ENCODE measurements at places on chromosomes 12 and 14.

DNA sequence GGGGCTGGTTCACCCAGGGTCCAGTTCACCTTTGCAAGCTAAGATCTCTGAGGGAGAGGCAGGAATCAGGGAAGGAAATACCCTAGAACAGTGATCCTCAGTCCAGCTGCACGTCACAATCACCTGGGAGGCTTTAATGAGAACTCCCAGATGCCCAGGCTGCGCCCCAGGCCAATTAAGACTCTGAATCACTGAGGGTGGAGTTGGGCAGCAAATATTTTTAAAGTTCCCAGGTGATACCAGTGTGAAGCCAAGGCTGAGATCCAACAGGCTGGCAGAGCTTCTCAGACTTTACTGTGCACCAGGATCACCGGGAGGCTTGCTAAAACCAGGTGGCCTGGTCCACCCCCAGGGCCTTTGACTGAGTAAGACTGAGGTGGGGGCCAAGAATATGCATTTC is 23.8 kb downstream of the MYL2 start:
- no peak for DNase-seq

DNA sequence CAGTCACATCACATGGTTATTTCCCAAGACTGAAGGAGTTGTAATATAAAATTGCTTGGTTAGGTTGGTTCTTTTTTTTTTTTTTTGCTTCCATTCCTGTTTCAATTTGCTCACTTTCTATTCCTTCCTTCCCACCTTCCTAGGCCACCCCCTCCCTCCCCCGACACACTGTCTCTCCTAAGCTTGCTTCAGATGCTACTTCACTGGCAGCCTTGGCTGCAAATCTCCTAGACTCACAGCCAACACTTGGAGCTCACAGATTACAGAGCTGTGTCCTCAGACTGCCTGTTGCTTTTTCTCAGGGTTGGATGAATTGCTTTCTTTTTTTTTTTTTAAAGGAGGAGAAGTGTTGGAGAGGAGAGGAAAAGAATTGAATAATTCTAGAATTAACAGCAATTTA is 77.3 kb upstream of the GRIN2B start:
- no peak for DNase-seq

DNA sequence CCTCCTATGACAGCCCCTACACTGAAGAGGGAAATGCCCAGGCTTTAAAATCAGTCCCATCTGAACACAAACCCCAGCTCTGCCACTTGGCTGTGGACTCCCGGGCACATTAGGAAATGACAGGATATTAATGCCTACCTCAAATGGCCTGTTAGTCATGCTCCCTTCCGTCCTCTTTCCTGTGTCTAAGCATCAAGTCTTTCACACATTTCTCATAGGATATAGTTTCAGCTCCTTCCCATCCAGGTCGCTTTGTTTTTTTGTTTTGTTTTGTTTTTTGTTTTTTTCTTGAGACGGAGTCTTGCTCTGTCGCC is 16.1 kb downstream of the PLEK2 start:
- DNase-seq = no peak

- DNase-seq = no peak
Measured at GRCh38 chr14:55153951-55154350, 24.9 kb downstream of the LGALS3 start.

DNA sequence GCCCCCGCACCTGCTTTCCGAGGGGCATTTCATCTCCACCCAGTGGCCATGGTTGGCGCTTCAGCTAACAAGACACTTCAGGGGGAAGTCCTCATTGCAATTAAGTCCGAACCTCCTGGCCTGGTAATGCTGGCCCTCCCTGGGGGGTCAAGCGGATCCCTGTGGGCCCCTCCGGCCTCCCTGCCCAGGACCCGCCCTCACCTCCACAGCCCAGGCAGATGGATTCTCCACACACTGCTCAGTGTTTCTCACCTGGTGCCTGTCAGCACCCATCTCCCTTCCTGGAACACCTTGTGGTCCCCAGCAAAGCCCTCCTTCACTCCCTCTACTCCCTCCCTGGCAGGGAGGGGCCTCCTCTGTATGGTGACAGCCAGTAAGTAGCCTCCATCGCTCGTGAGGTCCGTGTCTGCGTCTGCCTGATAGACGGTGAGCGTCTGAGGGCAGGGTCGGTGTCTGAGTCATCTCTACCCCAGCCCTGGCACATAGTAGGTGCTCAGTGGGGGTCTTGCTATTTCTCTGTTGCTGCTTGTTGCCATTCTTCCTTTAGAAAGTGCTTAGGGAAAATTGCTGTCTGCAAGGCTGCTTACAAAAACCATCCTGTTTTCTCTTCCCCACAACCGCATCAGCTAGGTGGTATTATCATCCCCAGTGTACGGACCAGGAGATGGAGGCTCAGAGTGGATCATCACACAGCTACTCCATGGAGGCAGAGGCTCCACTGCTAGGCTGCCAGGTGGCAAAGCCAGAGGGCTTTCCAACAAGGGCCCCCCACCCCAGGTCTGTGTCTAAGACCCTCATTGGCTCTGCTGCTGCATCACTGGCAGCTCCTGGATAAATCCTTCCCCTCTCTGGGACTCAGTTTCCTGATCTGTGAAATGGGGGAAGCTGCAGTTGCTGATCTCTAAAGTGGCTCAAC is 39.7 kb upstream of the EML1 start:
- peak; percentile 42 for DNase-seq

- no peak for DNase-seq
Measured at GRCh38 chr12:120799243-120800045, 73.8 kb downstream of the ACADS start.

GRCh38 chr14:88128816-88129215 is 123.9 kb downstream of the GPR65 start:
- DNase-seq = no peak

DNA sequence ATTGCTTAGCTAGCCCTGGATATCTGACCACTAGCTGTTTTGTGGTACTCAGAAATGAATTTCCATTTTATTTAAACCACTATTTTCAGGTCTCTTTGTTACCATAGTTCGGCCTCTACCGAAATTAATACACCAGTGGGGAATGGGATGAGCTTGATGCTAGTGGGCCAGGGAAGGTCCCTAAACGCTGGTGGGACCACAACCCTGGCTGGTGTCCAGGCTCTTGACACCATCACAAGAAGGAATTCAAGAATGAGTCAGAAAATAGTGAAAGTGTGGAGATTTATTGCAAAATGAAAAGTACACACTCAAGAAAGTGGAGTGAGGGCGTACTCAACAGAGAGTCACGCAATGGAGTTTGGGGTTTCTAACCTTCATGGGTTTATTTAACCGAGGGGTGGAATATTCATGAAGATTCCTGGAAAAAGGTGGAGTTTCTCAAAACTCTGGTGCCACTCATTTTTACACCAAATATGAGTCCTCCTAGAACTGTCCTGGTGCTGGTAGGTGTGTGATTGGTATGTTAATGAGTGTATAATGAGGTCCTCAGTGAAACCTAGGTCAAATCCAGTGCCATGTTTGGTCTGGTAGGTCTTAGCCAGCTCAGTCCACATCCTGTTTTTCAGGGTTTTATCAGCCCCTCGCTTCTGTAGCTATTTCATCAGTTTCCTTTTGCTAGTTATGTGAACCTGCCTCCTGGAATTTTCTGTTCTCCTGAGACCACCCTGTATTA is 38.9 kb upstream of the LRP6 start:
- DNase-seq = no peak

DNA sequence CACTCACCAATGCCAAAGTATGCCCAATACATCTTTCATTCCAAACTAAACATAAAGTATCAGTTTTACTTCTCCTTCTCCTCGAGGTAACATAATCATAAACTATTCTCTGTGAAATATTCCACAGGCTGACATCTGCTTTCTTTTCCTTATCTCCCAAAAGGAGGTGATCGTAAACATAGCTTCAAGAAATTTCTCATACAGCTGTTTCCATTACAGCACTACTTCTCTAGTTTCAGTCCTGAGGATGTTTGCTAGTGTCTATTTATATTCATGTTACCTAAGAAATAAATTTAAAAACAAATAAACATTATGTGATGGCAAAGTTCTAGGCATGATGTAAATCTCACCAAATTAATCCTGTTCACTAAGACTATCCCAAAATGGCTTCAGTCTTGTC is 90.1 kb upstream of the CPSF6 start:
- no peak for DNase-seq

GRCh38 chr12:128857133-128857763 is 4.0 kb downstream of the GLT1D1 start:
- DNase-seq = no peak

DNA sequence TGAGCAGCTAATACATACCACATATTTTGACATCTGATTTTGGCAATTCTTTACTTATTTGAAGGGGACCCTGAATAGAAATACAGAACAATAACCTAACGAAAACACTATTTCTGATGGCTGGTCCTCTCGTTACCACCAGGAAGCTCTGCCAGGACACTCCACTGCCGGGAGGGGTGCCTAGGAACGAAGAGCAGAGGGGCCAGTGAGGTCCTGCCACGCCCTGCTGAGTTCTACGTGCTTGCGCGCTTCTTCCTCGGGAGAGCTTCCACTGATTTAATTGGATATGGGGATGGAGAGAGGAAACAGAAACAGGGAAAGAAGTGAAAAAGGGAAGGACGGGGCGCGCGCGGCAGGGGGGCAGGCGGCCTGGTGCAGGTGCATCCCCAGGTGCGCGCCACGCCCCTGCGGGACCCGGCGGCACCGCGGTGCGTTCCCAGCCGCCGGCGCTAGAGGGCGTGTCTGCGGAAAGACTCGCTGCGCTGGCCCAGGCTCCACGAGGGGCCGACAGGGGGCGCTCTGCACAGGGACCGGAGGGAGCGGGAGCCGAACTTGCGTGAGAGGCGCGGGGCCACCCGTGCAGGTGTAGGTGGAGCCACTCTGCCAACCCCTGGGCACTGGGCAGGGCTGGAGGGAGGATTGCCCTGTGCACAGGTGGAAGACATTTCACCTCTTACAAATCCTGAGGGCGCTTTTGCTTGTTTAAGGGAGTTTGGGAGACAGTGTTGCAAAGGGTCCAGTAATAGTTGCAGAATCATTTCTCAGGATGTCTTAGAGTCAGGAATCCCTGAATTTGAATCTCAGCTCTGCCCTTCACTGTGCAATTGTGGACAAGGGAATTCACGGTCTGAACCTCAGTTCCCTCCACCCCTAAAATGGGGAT is 986.3 kb upstream of the TMEM132C start:
- peak; percentile 85 for DNase-seq

- DNase-seq = no peak
Measured at GRCh38 chr12:128204711-128205110, 62.3 kb upstream of the TMEM132C start.

DNA sequence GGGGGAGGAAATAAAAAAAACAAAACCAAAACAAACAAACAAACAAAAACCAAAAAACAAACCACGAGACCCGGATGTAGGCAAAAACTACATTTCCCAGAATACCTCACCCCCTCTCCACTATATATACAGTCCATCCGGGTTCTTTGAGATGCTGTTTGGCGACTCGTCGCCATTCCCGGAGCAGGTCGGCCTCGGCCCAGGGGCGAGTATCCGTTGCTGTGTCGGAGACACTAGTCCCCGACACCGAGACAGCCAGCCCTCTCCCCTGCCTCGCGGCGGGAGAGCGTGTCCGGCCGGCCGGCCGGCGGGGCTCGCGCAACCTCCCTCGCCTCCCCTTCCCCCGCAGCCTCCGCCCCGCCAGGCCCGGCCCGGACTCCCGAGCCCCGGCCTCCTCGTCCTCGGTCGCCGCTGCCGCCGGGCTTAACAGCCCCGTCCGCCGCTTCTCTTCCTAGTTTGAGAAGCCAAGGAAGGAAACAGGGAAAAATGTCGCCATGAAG is at the start of gene RNF10:
RNF10 (plus strand) TSS at position 154 of the 500 bp plus-strand sequence. CDS start 456 bp downstream, outside the sequence.
- peak; percentile 90 for DNase-seq

GRCh38 chr12:99092100-99092851 is 447.2 kb downstream of the APAF1 start:
- DNase-seq = no peak

DNA sequence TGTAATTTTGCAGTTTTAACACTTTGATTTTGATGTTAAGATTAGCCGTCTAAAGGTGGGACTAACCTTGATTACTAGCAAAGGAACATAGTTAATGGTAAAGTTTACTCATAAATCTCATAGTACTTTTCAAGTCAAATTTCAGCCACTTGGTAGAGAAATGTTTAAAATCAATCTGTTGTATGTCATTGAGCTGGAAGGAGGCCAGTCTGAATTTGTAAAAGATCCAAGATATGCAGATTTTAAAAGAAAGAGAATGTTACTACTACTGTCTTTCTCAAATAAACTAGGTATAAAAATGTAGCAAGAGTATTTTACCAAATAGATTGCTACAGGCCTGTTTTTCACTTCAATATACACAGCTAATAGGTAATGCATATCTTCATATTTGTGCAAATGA is 600.8 kb upstream of the SEL1L start:
- DNase-seq = no peak

GRCh38 chr14:73945159-73945670 is 4.7 kb downstream of the FAM161B start:
- DNase-seq = no peak

- no peak for DNase-seq
Measured at GRCh38 chr12:99611117-99611516, 36.4 kb upstream of the GARIN6 start.

DNA sequence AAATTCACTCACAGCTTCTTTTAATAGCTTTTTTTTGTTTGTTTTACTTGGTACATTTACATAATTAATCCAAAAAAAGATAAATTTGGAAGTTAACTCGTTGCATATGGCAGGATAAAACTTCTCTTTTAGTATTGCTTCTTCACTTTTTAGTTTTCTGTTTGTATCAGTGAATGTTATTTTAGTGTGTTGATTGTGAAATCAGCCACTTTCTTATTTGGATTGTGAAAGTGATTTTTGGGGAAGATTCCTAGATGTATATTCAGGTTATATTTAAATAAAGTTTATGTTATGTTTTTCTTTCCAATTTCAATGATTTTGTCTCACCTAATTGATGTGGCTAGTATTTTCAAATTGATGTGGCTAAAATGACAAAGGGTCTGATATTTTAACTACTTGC is 693.9 kb upstream of the MGAT4C start:
- no peak for DNase-seq

DNA sequence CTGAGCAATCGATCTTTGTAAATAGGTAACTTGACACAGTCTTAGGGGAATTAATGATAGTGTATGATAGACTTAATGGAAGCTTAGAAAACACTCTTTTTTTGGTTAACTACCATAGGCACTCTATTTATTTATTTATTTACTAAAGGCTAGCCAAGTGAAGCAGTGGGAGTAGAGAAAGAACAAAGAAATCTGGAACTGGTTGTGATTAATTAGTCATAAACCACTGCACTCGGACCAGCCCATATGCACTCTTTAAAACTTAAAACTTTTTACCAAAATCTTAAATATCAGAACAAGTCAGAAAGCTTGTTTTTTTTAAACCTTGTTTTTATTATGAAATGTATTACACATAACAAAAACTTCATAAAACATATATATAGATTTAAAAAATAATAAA is 49.5 kb upstream of the SRP54 start:
- DNase-seq = no peak

GRCh38 chr12:131082290-131083194 is 128.8 kb downstream of the ADGRD1 start:
- DNase-seq = peak; percentile 69

- no peak for DNase-seq
Measured at GRCh38 chr14:79018836-79019235, 848.7 kb downstream of the NRXN3 start.

- no peak for DNase-seq
Measured at GRCh38 chr12:97358361-97358760, 104.2 kb upstream of the RMST start.

GRCh38 chr14:94447206-94447605 is 5.4 kb downstream of the SERPINA11 start:
- DNase-seq = no peak
